ENCODE measurements at places on chromosomes 3 and 15.

DNA sequence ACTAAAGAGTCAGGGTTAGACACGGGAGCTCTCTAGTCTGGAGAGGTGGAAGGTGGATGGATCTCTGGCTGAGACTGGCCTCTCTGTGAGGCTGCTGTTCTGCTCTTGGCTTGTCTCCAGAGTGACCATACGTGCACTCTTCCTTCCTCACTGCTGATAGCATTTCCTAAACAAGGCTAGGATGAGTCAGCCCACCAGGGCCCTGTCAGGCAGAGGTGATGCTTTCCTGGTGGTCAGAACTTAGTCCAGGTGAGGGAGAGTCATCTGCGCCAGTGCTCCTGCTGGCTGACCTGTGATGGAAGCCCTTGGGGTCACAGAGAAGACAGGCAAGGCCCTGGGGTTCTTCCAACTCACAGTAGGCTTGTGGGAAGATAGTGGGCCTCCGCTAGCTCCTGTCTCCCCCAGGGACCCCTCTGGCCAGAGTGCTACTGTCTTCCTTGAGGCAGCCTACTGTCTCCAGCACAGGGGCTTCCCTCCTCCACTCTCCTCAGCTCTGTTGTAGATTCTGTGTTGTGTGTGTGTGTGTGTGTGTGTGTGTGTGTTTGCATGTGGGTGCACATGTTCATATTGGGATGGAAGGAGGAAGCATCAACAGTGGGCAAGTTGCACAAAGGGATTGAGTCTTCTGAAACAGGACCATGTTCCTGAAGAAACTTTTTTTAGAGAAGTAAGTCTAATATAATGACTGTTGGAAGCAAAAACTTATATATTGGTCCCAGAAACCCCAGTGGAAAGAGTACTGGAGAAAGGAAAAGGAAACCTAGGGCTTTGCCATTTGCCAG lies 16.5 kb downstream of the ALPK3 start:
- peak; percentile 68 for DNase-seq

DNA sequence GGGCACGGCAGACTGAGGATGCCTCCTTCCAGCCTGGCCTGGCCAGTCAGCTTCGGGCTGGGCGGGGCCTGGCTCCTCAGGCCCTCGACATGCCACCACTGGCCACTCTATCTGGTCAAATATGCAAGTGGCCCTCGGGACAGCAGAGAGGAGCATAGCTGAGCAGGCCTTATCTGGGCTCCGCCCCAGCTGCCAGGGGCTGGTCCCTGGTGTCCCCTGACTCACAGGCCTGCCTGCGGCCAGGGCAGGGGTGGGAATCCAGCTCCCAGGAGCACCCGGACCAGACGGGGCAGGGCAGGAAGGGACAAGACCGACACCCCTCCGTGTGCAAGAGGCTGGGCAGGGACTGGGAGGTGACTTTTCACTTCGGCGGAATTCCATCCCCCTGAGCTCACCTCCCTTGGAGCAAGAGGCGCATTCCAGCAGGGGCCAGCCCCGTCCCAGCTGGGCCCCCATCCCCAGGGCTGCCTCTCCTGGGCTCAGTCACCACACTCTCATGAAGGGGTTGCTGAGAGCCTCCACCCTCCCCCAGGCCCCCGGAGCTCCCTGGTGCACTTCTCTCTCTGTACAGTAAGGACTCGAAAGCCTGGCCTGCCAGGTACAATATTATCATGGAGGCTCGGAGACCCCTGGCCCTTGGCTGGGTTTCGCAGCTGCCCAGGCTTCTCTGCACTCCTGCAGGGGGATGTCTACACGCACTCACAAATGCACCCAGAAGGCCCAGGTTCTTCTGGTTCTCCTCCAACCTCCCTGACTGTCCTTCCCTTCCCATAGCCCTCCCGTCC lies 29.5 kb downstream of the WNT7A start:
- DNase-seq, result no peak

DNA sequence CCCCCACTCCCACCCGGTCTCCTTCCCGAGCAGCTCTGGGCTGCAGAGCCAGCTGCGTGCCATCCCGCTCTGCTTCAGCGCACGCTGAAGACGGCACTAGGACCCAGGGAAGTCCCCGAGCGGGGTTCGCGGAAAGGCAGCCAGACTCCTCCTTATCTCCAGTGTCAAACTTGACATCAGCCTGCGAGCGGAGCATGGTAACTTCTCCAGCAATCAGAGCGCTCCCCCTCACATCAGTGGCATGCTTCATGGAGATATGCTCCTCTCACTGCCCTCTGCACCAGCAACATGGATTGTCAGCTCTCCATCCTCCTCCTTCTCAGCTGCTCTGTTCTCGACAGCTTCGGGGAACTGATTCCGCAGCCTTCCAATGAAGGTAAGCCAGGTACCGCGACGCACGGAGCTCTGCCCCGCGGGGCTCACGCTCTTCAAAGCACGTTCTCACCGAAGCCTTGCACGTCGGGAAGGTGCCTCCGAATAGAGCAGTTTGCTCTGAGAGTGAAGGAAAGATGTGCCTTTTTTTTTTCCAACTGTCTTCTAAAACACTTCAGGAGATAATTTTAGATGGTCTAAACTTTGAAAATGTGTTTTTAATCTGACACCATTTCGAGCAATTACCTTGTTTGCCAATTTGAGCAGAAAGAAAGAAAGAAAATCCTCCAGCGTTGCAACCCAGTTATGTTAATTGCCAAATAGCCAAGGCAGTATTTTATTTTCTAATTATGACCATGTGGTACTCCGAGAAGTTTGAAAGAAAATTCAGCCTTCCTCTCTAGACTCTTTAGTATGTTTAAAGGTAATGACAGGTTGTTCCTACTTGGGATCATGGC lies at the start of gene EPHA3:
Gene EPHA3, plus strand, starts transcription at position 161 of the 830 bp plus-strand sequence. Its CDS starts 128 bp downstream, at position 289.
- peak; percentile 42 for DNase-seq

DNA sequence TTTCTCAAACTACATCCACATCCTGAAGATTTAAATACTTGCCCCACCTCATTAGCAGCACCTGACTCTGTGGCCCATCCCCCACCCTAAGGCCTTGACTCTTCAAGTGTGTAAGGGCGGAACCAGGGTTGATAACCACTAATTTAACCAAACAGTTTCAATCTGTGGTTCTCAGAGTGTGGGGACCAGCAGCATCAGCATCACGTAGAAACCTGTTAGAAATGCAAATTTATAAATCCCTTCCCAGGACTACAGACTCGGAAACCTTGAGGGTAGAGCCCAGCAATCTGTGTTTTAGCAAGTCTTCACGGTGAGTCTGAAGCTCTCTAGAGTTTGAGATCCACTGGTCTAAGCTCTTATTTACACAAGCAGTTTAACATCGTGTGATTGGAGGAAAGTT lies 12.4 kb downstream of the GNB4 start:
- no peak for DNase-seq

DNA sequence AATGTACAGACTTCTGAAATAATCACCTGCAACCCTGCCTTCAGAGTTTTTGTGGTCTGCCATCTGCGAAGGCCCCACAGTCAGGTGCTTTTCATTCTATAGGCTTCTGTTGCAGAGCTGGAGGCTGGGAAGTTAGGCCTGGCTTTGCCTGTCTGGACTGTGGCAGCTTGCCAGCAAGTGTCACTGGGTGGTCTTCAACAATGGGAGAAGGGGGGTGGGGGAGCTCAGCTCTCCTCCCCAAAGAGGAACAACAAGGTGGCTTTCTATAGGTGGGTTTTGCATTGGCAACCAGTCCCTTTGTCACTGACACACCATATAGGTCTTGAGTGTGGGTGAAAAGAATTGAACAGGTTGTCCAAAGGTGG lies 7.3 kb downstream of the BOC start:
- DNase-seq, result no peak

DNA sequence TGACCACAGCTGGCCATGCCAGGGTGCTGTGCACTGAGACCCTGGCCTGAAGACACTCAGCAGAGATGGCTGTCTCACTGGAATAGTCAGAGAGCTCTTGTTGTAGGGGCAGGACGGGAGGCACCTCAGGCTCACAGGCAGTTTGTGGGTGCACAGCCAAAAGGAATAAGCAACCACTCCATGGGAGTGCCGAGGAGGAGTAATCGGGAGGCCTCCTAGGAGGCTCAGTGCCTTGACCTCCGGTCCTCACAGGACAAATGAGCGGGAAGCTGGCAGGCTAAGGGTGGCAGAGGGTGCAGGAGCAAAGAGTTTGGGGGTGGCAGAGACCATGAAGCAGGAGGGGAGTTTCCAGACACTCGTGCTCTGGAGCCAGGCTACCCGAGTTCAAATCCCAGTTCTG lies 81.7 kb downstream of the SMAD6 start:
- no peak for DNase-seq

DNA sequence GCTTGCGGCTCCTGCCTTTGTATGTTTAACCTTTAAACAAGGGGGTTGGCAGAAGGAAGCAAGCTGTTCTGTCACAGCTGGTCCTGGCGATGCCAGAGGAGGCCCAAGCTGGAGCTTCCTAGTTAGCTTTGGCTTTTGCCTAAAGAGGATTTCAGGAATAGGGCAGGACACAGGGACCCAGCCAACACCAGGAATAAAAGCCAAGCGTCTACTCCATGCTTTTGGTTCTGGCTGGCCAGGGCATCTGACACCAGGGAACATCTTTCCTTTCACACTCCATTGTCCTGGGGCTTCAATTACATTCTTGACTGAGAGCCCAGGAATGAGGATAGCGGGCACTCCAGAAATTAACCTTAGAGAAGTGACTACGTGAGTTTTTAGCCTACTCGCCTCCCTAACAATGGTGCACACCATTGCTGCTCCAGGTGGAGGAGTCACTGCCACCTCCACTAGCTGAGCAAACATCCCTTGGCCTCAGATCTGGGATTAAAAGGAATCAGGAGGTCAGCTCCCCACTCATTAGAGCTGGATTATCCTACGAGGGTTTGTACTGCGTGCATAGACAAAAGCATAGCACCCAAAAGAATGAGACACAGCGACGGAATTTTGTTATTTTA lies 38.2 kb downstream of the TPM1 start:
- no peak for DNase-seq

GRCh38 chr3:120324190-120324589 lies 25.0 kb downstream of the LRRC58 start:
- peak; percentile 8 for DNase-seq

GRCh38 chr15:61906961-61907752 lies 153.1 kb downstream of the VPS13C start:
- no peak for DNase-seq

- DNase-seq, result no peak
These were observed 247.3 kb downstream of the OCA2 start for GRCh38 chr15:27851858-27852210.

- no peak for DNase-seq
These were observed 39.6 kb downstream of the RASGRF1 start for GRCh38 chr15:79051029-79051428.
